ENCODE measurements at places on chromosomes 4 and X. TPM values are rescaled to one million over a fixed set of nuclear protein-coding genes. Genes with fewer than 3 reads are reported as not detected.

MAGEA2B gene
- not detected for total RNA-seq

EDNRA gene
- not detected for total RNA-seq

RTL5 gene
- total RNA-seq, result 0.07 TPM

- DNase-seq, result no peak
Observed at GRCh38 chr4:53147197-53147596, 218.7 kb downstream of the SCFD2 start.

GRCh38 chr4:140857111-140857510, 100.9 kb upstream of the TBC1D9 start:
- DNase-seq, result no peak

- no peak for DNase-seq
Observed at GRCh38 chr4:123976285-123976684, 579.7 kb downstream of the SPRY1 start.

DNA sequence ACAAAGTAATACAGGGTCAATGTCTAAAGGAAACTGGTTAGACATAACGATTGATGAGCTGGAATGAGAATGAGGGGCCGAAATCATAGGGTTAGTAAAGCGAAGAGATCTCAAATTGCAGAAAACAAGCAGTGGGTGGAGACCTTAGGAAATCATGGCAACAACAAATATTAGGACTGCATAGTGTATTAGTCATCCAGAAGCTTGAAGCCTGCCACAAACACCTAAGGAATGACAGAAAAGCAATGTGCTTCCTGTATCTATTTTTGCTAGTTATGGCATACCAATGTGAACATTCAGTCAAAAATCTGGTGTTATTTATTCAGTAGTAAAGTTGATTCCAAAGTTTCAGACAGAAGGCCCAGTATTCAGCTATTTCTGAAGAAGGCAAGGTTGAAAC, 410.9 kb upstream of the CT83 start:
- DNase-seq, result no peak

- no peak for DNase-seq
Observed at GRCh38 chr4:187304133-187304532, 580.5 kb upstream of the FAT1 start.

All from activated CD4-positive, alpha-beta T cell treated with anti-CD3 and anti-CD28 coated beads, Interleukin-2, amount 10 ng/mL, durations not matched to agents 7 days and 5 days (primary cell).